D721Med (cell line): ENCODE measurements at places on chromosomes 2 and 18.

- DNase-seq: peak; percentile 53
Observed at GRCh38 chr2:112626604-112627059, 19.1 kb upstream of the SLC20A1 start.

DNA sequence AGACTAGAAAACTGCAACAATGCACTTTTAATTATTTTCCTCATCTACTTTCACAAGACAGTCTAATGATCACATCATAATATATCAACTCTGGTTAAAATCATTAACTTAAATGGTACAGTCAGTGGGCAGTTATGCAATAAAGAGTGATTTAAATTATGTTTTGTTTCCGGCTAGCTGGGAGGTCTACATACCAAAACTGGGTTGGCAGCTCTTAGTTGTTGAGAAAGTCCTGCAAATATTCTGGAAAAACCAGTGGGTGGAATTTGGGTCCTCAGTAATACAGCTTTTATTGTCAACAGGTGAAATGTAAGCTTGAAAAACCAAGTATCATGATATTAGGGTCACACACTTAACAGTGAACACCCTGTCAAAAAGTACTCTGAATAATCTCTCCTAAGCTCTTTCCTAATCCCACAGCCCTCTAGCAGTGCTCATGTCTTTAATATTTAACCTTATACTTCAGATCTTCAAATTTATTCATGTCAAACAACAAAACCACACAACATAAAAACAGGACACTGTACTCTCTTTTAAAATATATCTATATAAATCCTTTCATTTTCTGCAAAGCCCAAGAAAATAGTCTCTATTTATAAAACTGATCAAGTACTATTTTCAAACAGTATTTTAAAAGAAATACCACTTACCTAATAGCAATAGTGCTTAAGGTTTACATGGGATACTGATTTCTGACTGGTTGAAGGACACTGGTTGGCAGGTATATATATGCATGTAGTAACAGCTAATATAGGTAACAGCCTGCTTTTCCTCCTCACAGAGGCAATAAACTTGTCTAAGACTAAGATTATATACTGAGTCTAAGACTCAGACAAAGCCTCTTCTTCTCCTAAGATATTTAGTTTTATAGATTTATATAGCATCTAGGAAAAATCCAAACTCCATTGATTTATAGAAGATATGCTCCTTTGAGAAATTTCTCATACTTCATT is 103.8 kb downstream of the GAREM1 start:
- no peak for DNase-seq

DNA sequence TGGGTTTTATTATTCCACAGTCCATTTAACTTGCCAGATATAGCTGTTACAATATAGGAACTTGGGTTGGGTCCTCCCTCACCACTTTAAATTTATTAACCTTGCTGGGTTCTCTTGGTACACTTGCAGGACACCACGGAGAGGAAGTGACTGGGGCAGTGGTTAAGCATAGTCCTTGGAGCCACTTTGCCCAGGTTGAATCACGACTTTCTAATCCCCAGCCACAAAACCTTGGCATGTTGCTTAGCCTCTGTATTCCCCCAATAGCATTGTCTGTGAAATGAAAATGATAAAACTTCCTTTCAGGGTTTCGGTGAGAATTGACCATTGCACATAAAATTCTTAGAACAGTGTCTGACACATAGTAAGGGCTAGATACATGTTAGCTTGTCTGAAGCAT is 221.2 kb downstream of the IRS1 start:
- no peak for DNase-seq

DNA sequence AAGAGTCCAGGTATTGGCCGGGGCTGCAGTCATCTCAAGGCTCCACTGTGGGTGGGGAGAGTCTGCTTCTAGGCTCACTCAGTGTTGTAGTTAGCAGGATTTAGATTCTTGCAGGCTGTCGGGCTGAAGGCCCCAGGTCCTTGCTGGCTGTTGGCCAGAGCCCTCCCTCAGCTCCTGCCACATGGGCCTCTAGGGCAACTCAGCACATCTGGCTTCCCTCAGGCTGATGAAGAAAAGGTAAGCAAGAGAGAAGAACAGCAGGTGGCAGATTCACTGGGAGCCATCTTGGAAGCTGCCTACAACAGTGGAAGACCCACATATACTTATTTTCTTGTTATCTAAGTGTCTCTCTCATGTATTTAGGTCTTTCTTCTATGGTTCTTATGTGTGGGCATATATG is 4.3 kb downstream of the MRPS9 start:
- no peak for DNase-seq

DNA sequence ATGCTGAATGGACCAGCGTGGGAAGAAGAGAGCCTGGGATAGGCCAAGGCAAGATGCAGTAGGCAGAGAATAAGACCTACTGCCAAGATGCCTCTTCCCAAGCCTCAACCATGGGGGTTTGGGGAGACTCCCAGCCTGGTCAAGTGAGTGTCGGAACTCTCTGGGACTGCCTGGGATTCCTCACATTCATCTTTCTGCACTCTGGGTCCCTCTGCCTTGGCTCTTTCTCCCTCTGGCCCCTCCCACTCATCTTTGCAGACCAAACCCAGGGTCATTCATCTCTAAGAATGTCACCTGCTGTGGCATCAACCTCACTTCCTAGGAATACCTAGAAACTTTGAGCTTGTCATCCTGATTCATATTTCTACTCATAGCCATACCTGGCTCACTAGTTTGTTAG is 211.3 kb upstream of the HNRNPA3 start:
- DNase-seq: no peak

DNA sequence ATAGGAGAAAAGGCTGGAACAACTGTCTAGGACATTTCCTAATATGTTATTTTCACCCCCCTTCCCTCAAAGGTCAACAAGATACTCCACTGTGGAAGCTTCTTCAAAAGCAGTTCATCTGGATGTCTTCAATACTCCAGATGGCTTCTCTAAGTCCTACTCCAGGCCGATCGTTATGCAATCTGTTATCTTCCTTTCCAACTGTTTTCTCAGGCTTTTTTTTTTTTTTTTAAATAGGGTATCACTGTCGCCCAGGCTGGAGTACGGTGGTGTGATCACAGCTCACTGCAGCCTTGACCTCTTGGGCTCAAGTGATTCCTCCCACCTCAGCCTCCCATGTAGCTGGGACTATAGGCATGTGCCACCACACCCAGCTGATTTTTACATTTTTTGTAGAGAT is 26.3 kb downstream of the ATP8B1 start:
- DNase-seq: no peak

DNA sequence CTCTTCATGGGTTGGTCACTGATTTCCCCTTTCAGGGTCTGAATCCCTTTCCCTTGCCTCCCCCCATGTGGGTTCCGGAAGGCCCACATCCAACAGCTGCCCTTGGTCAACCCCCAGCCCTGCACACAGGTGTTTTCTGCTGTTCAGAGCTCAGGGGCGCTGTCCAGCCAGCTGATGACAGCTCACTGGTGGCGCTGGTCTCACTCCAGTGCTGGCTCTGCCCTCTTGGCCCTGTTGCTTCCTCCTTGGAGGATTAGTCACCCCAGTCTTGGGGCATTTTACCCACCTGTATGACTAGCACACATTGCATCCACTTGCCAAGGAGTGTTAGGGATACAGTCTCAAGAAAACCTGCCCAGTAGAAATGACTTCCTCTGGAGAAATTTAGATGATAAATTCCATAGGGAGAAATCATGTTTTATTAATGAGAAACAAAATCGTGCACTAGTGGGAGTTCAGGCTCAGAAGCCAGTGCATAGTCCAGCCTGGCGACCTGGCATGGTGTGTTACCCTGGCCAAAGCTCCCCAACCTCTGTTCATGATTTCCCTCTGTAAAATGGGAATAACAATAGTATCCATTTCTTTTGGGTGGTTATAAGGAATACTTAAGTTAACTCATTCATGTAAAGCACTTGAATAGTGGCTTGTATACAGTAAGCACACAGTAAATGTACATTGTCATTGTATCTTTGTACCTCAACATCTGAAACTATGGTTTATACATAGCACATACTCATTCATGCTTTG is 21.6 kb downstream of the CRIM1 start:
- no peak for DNase-seq

DNA sequence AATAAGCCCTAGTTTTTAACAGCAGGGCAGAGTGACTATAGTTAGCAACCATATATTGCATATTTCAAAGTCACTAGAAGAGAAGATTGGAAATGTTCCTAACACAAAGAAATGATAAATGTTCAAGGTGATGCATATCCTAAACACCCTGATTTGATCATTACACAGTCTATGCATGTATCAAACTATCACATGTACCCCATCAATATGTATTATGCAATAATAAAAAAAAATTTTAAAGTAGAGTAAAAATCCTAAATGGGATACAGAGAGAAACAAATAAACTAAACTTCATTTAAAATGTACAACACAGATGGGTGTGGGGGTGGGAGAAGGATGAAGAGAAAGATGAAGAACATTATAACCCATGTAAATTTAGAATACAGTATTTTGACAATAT is 93.9 kb downstream of the TMEM131 start:
- no peak for DNase-seq

- no peak for DNase-seq
Observed at GRCh38 chr18:48050176-48050575, 119.7 kb upstream of the SMAD2 start.

- no peak for DNase-seq
Observed at GRCh38 chr2:188979187-188980114, 5.3 kb downstream of the COL3A1 start.

GRCh38 chr18:50373561-50374219 is 1.2 kb upstream of the SKA1 start:
- DNase-seq: no peak

- no peak for DNase-seq
Observed at GRCh38 chr2:70094978-70095719, 7.9 kb downstream of the PCBP1 start.

GRCh38 chr2:102076512-102076911 is 66.0 kb upstream of the IL1R1 start:
- no peak for DNase-seq

DNA sequence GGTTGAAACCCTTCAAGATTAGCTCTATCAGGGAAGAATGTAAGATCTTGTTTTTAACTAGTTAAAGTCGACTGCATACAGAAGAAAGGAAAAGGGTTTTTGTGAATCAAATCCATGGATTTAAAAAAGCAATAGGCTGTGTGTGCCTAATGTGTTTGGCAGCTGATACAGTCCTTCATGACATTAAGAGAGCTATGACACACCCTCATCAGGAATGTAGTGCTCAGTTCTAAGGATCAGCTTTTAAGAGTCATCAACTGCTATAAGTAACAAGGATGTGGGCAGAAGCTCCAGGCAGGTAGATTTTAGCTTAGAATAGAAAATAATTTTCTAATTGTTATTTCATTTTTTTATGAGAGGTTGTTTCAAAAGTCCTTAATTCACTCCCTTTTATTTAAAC is 52.9 kb downstream of the PPP1R1C start:
- no peak for DNase-seq
